Occipital lobe (tissue), 3 donors: ENCODE measurements at places on chromosomes 2 and 18. TPM values are rescaled to one million over a fixed set of nuclear protein-coding genes. Genes with fewer than 3 reads are reported as not detected.

GRCh38 chr2:61268249-61268648, 106.3 kb downstream of the C2orf74 start:
- no peak for DNase-seq

- no peak for DNase-seq
Measured at GRCh38 chr2:11346023-11346482, 1.6 kb upstream of the ROCK2 start.

TAF1B gene
- total RNA-seq: 48.0 TPM

ERMN gene
- total RNA-seq: 0.47 TPM
